ENCODE measurements at places on chromosomes 11 and 22. TPM values are rescaled to one million over a fixed set of nuclear protein-coding genes. Genes with fewer than 3 reads are reported as not detected.
A peak's percentile ranks its signal among the peaks of the same experiment; 100 is the strongest.

- no peak for DNase-seq
Measured at GRCh38 chr11:95584589-95584988, 205.0 kb downstream of the FAM76B start.

- DNase-seq: no peak
Measured at GRCh38 chr11:109972181-109972715, 120.9 kb upstream of the ZC3H12C start.

DNA sequence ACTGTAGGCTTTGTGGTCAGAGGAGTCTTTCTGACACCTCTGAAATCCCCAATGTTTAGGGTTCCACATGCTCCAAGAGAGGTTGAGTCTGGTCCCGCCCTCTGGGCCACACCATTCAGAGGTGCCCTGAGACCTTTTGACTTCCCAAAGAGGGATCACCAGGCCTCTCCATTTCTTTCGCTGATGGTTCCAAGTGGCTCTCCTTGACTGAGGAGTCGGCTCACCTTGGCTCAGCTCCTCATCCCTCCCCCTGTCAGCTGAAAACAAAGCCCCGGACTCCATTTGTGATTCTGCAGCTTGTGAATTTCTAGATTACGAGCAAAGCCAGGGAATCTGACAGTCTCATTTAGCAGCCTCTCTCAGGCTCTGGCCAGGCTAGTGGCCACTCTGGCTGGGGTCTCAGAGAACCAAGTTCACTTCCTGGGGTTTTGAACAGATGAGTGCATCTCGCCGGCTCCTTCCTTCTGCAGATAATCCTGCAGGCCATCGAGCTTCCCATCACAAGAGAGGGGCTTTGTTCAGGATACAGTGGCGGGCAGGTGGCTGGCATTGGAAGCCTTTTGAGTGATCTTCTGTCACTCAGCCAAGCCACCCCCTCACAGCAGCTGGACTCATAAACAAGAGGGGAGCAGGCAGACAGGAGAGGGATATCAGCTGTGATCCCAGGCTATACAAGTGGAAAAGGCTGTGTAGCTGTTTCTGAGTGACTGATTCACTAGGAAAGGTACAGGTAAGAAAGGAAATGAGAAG lies 102.9 kb downstream of the TRIM29 start:
- no peak for DNase-seq

- DNase-seq: peak; percentile 72
Measured at GRCh38 chr22:29816128-29816527, 21.9 kb downstream of the ASCC2 start.

- DNase-seq: no peak
Measured at GRCh38 chr22:33209930-33210784, 152.0 kb upstream of the SYN3 start.

DNA sequence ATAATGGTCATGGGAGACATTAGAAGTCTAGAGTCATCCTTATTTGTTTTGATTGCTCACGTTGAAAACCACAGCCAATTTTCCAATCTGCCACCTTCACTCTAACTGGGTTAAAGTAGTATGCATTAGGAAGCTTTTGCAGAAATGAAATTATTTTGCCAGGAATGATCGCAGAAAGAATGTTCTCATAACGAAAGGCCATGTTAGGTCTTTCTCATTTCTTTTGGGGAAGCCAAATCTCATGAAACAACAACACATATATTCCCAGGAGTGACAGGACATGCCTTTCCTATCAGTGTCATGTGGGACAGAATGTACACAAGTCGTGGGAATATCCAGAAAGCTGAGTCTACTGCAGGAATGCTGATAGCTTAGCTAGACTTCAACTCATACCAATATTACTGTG lies 386.3 kb downstream of the AASDHPPT start:
- DNase-seq: no peak

DNA sequence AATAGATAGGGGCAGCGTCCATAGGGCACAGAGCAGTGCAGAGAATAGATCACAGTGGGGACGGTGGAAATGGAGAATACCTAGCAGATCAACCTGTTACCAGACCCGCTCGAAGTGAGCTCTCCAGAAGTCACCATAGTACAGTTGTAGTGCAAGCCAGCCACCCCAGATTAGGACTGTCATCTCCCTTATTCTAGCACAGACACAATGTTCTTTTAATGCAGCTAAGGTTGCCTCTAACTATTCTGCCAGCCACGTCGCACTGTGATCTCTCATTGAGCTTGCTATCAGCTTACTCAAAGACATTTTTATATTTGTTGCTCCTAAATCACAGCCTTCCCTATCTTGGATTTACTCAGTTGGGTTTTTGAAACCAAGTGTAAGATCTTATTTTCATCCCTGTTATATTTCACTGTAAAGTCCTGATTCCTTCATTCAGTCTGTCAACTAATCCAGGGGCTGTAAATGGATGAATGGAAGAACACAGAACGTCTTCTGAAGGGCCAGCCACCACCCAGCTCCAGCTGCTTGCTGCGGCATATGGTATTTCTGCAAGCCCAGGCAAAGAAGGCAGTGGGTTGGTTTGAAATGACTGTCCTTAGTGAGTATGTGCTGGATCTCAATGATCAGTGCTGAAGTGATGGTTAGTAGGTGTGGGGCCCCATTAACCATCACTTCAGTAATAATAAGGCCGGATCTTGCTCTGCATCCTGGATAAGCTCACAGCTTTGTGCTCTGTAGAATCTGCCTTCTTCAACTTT lies 3.4 kb downstream of the PARVA start:
- DNase-seq: no peak

DNA sequence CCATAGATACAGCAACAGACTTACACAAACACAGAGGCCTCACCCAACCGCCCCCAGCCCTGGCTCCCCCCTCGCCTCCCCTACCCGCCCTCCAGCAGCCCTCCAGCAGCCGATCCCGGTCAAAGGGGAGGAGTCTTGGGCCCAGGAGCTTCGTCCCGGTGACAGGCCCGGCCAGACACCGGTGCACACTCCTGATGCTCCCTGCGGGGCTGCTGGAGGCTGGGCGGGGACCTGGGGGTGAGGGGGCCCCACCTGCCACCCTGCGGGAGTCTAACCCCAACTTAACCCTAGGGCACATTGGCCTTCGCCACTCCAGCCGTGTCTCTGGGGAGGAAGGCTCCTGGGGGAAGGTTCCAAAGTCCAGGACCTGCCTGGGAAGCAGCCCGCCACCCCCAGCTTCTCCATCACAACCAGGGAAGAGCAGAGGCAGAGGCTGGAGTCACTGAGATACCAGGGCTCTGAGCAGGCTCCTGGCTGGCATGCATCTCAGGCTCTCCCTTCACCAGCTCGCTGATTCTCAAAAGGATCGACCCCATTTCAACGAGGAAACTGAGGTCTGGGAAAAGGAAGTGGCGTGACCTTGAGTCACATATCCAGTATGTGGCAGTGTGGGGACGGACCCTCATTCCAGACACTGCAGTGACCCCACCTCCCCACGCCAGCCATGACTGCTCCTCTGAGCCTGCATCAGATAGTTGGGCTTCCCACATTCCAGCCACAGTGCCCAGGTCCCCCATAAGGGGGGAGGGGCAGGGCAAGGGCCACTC lies 14.4 kb downstream of the BCL9L start:
- no peak for DNase-seq

DNA sequence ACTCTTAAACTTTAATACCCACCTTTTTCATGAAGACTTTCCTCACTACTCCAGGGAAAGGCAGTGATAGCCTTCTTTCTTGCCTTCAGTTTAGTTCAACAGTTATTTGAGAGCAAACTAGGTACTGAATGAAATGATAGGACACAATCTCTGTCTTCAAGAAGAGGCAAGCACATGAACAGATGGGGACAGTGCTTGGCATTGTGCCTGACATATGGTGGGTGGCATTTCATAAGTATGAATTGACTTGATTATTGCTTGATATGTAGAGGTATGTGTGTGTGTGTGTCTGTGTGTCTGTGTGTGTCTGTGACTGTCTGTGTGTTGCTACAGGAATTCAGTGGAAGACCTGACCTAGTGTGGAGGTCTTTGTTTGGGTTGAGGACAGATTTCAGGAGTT lies 504.1 kb downstream of the NELL1 start:
- DNase-seq: no peak

GRCh38 chr11:99589771-99590170 lies 569.0 kb downstream of the CNTN5 start:
- no peak for DNase-seq

- no peak for DNase-seq
Measured at GRCh38 chr22:47692811-47693210, 930.4 kb downstream of the TBC1D22A start.

GRCh38 chr22:31879585-31879984 lies 64.8 kb upstream of the YWHAH start:
- no peak for DNase-seq

DNA sequence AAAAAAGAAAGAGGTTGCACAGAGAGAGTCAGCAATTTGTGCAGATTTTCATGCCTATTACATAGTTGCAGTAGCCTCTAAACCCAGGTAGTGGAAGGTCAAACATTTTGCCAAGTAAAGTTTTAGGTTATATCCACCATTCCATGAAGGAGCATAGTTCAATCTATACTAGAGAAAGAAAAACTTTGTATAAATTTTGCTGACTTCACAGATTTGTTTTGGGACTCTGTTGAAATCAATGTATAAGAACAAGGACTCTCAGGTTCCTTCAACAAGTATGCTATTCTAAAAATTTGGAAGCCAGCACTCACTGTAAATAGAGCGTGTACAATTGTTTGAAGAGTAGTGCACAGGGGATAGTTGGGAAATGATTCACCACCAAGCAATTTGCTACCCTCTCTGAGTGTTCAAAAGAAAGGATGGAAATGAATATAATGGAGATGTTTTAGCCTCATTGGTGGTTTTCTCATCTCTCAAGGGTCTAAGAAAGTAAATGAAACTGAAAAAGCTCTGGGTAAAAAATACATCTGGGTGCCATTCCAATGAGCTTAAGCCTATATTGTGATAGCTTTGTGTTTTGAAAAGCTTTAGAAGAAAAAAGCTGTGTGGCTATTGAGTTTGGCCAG lies 508.4 kb upstream of the LUZP2 start:
- no peak for DNase-seq

GRCh38 chr11:111479666-111480065 lies 32.5 kb downstream of the BTG4 start:
- no peak for DNase-seq

GRCh38 chr22:25098445-25099081 lies 101.1 kb upstream of the CRYBB3 start:
- DNase-seq: no peak

DNA sequence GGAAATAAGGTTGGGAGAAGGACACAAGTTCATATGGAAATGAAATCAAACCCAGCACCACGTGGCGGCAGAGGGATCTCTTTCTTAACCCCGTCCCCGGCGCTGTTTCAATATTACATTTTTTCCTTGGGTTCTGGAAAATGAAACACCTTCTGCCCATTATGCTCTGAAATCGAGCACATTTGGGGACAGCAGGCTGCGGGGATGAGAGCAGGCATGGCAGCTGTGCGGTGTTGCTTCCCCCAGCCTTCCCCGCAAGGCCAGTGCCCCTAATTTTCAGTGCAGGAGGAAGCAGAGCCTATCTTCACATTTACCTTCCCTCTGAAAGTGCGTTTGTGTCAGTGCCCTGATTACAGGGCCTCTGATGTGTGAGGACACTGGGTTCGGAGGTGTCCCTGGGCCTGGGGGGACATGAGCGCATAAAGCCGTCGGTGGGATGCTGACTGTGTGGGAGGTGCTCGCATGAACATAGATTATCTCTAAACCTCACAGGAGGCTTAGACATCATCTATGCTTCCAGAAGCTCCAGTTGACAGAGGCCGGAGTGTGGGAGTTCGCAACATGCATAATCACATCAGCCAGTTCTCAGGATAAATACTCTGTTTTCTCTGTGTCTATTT lies 921.3 kb downstream of the BRD1 start:
- DNase-seq: no peak

GRCh38 chr11:63673579-63673978 lies 2.4 kb upstream of the ATL3 start:
- no peak for DNase-seq

DNA sequence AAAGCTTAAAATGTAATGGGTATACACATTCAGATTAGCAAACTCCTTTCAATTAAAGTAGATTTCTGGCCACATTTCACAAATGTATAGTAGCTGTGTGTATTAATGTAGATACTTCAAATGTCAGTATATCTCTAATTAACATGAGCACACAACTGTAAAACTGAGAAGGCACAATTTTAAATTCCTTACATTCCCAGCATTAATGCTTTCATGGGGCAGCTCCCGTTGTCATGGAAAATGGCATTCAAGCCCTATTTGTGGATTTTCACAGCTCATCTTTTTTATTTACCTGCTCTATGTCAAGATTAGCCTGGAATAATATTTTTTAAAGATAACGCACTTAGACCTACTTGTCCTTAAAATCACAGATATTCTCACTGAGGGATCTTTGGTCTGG lies 113.6 kb upstream of the SOX6 start:
- DNase-seq: no peak

- no peak for DNase-seq
Measured at GRCh38 chr11:923691-924405, 1.8 kb upstream of the AP2A2 start.

DNA sequence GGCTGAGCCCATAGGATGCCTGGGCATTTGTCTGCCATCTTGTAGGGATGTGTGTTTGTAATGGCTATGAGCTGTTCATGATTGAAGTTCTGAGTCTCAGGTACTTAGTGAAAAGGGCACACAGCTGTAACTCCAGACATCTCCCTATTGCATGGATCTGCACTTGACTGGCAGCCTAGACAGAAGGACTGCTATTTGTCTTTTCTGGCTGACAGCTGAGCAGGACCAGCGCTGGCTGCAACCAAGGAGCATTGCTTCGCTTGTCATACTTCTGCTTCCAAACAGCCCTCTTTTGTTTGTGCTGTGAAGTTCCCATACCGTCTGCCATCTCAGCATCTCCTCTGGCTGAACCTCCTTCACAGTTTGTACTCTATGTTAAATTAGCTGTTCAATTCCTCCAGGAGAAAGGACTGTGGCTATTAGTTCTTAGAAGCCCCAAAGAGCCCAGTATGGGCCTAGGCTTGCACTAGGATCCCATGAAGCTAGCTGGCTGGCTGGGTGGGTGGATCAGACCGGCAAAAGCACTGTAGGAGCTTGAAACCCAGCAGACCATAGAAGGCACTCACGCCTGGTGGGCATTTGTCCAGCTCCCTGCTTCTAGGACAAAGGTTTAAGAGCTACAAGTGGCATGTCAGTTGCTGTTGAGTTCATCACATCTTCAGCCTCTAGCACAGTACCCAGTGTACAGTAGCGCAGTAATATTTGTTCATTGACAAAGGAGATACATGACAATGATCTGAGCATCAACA lies 20.4 kb downstream of the HIRA start:
- DNase-seq: no peak

OR8G5 gene
- total RNA-seq: not detected

NLRP6 gene
- 0.19 TPM for total RNA-seq

CHRM4 gene
- total RNA-seq: not detected

KRTAP5-7 gene
- not detected for total RNA-seq

C11orf91 gene
- total RNA-seq: not detected

APIP gene
- 20.7 TPM for total RNA-seq

CEND1 gene
- not detected for total RNA-seq

CCDC87 gene
- total RNA-seq: 0.26 TPM

C22orf23 gene
- 0.39 TPM for total RNA-seq

USP2 gene
- 38.9 TPM for total RNA-seq

NNMT gene
- total RNA-seq: 83.7 TPM

FAM227A gene
- total RNA-seq: 0.70 TPM
